ENCODE measurements at places on chromosomes 12 and 14.

DNA sequence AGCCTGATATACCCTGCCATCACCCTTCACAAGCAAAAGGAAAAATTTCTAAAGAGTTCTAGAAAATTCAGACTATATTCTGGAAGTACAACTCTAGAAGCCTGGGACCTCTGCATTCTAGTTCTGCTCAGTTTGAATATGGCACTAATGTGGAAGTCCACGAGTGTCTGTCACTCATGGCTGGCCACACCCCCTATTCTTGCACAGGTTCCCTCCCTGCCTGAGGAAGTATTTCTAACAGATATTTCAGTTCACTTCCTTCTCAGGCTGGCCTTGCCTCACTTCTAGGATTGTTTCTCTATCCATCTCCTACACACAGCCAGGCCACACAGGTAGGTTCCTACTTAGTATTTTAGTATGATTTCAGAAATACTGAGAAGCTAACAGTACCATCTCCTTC is 67.4 kb downstream of the PHLDA1 start:
- no peak for DNase-seq

- no peak for DNase-seq
Measured at GRCh38 chr14:32224737-32225377, 21.8 kb upstream of the RNU6-8 start.

DNA sequence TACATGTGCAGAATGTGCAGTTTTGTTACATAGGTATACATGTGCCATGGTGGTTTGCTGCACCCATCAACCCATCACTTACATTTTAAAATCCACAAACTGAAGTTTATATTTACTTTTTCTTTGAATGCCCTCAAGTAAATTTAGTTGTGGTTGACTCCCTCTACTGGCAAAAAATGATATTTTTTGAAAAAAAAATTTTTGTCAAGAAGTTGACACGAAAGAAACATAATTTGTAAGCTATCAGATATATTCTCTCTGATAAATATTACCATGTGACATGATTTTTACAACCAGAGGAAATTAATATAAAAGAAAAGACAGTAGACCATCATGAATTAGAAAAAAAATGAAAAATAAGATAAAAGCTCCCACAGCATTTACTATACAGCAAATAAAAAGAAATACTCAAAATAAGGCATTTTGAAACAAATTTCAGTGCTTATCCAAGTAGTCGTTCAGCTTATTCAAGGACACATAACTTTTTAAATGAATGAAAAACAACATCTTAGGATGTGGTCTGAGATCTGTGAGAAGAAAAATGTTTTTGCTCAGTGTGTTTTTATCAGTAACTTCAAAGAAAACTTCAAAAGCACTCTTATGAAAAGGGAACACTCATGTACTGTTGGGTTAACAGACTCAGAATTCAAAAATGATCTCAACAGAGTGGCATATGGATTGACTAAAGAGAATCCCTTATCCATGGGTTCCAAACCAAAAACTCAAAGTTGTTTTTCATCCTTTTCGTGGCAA is 30.0 kb upstream of the GRIP1 start:
- DNase-seq = no peak

DNA sequence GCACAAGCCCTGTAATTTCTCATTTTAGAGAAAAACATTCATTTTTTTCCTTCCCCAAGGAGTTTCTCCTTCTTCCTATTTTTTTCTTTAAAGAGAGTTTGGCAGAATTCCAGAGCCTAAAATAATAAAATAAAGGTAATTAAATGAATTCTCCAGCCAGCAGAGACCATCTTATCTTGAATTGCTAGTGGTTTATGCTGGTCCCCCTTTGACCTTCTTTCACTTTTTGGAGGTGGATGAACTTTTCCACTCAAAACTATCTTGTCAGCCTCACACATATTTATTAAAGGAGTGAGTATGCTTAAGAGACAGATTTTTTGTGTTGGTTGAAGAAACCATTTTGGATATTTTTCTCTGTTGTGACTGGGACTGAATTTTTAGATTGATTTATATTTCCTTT is 47.6 kb downstream of the ADIPOR2 start:
- no peak for DNase-seq

DNA sequence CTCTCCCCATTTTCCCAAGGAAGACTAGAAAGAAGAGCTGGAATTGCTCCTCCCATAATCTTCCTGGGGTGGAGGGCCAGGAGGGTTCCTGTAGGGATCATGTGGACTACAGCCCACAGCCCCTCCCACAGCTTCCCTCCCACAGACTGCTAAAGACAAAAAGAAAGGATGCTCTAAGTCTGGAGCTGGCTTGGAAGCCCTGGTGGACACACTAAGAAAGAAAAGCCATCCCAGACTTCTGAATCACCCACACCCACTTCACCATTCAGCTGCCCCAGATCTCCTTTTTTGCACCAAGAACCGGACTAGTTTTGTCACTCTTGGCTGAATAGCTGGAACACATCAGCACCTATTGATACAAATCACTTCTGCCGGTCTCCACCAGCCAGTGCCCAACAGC is 56.8 kb upstream of the PLXNC1 start:
- no peak for DNase-seq
